ENCODE measurements at places on chromosomes 5 and 9.

GRCh38 chr9:34380034-34380510, 3.4 kb upstream of the MYORG start:
- no peak for DNase-seq

- DNase-seq = no peak
Measured at GRCh38 chr9:83701769-83702168, 6.0 kb downstream of the UBQLN1 start.

GRCh38 chr5:98700730-98701129, 72.7 kb upstream of the RGMB start:
- DNase-seq = no peak

DNA sequence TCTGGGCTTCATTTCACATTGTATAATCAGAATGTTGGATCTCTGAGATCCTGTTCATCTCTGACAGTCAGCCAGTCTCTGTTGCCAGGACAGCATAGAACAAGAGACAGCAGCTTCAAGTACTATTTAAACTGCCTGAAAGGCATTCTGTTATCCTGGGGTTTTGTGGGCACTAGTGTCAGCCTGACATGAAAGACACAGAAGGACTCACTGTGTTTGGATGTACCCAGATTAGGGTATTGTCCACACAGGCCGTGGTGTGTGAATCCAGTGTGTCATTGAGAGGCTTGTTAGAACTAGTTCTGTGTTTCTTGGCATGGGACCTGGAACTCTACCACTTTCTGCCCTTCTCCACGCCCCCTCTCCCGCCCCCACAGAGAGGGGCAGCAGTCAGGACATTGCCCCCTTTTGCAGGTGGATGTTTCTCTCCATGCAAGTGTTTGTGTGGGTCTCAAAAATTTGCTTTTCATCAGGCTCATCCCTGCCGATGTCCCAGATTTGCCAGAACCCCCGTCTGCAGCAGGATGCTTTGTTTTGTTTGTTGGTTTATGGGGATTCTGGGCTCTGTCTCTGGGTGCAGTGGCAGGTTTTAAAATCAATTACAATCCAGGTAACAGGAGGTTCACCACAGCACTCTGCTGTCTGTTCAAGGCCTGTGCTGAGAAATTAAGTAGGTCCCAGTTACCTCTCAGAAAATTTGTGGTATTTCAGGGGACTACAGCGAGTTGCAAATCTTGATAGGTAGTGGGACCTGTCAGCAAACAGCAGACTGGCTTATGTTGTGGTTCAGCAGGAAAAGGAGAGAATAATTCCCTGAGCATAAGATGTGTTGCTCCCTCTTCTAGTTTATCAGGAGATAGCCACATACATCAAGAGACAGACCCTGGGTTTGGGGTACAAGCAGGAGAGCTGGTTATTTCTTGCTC, 144.6 kb downstream of the DOCK2 start:
- DNase-seq = no peak

- DNase-seq = no peak
Measured at GRCh38 chr5:10301842-10302610, 5.7 kb downstream of the CMBL start.

GRCh38 chr5:78905084-78905938, 79.8 kb downstream of the ARSB start:
- no peak for DNase-seq

DNA sequence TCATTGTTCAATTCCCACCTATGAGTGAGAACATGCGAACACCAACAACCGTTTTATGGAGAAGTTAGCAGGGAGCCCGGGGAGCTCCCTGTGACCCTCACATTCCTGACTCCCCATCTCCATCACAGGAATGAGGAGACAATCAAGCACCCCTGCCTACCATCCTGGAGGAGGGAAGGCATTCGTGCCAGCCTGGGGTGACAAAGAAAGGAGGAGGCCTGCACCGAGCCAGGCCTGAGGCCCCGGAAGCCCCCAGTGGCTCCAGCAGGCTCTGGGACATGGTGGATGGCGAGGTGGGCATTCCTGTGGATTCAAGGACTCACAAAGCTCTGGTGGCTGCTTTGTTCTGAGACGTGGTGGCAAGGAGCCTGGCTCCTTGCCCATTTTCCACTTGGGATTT, 36.5 kb upstream of the UGT3A1 start:
- no peak for DNase-seq

- DNase-seq = no peak
Measured at GRCh38 chr5:96548905-96549304, 113.3 kb upstream of the CAST start.

GRCh38 chr5:40385544-40385943, 294.2 kb upstream of the PTGER4 start:
- DNase-seq = no peak

DNA sequence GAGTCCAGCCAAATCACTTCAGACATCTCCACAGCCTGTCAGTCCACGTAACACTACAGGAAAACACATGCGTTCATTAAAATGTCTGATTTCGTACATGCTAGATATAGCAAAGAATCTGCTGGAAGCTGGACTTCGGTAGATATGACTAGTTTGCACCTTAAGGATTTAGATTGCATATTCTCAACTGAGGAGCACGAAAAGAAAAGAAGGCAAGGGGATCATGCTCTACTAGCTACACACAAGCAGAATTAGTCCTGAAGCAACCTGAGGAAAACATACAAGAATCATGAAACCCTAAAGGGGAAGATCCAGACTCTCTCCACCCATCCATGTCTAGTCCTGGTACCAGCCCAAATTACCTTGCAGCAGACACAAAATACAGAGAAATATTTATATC, 36.1 kb upstream of the SSBP2 start:
- no peak for DNase-seq

DNA sequence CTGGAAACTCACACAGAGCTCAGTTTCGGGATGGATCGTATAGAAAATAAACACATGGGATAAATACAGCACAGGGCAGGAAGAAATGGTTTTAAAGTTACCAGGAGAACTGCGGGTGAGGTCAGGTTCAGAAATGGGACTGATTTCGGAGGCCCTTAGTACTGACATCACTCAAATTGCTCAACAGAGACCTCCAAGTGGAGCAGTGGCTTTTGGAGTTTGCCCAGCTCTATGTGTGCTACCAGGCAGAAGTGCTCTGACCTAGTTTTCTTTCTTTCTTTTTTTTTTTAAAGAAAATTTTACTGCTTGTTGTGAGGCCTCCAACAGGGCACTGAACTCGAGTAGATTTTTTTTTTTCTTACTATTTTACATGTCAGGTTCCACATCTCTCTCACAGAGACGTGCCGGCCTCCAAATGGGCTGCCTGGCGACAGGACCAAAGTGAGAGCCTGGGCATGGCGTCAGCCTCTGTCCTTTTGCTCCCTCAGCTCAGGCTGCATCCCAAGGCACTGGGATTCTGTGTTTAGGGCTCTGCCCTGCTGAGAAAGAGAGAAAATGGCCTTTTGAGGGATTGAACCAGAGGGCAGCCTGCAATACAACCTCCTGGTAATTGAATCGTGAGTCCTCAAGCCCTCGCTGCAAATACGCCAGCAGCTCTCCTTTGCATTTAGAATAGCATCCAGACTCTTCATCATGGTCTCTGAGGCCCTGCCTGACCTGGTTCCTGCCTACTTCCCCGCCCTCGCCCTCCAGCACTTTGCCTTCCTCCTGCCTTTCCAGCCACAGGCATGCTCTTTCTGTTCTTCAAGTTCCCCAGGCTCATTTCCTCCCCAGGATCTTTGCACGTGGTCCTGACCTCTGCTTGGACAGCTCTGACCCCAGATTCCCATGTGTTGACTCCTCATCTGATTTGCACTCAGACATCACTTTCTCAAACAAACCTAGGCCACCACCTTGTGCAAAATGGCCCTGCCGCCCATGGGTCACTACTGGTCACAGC, 173.5 kb downstream of the FGF1 start:
- DNase-seq = no peak

DNA sequence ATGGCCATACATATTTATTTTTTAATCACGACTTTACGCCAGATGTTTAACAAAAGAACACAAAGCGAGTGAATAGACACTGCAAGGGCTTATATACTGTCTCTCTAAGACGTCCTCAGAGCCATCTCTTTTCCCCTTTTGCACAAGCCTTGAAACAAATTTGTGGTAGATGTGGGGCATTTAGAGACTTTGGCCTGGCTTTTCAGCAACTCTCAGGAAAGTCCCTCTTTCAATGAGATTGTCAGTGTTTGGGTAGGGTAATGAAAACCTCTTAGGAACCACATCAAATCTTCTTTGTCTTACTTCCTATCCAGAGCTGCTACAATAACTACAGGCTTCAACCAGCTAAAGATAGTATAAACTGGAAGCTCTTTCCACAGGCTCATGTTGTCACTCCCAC, 380.0 kb downstream of the ANXA1 start:
- DNase-seq = no peak

GRCh38 chr9:18536554-18536953, 62.6 kb downstream of the ADAMTSL1 start:
- DNase-seq = no peak

DNA sequence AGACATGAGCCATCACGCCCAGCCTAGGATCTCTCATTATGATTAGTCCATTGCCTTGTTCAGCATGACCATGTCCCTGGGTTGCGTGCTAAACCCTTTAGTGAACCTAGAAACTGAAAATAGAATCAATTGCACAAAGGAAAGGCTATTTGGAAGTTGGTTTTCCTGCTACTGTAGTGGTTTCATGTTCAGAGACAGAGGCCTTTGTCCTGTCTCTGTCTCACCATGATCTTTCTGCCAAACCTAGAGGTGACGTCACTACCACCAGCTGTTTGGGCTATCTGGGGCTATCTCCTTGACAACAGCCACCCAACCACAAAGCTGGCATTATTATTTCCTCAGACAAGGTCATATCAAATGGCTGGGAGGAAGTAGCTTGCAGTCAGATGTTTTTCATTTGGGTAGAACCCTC, 4.0 kb upstream of the CDK5RAP2 start:
- no peak for DNase-seq

DNA sequence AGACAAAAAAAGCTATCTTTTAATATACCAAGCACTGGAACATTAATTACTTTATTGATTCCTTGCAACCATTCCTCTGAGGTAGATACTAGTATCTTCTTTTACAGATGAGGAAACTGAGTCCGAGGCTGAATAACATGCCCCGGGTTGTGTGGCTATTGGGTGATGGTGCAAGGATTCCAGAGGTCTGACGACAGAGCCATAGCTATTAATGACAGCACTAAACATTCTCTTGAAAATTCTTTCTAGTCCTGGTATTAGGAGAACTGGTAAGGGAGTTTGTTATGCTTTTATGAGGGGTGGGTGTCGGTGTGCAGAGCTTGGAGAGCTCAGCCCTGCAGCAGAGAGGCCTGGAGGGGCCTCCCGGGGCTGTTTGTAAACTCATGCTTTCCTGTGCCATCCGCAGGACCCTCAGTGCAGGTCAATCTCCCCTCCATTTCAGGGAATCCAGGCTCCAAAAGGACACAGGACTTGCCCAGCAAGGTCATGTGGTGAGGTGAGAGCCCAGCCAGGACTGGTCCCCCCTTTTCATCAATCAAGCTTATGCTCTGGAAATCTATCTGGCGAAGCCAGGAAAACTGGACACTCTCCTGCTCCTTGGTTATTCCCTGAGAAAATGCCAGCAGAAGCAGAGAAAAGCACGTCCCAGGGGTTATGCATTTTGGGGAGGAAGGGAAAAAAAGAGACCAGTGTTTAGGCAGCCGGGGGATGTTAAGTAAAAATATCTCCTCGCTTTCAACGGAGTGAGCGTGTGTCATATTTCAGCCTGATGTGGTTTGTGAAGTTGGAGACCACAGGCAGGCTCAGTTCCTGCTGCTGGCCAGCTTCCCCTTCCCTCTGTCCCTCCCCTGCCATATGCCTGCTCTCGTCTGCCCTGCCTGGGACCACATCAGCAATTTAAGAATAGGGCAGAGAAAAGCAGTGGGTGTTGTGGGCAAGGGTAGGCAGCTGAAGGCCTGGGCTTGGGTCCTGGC, 3.7 kb downstream of the GSN start:
- DNase-seq = no peak

GRCh38 chr5:148808864-148809642, 17.4 kb upstream of the ADRB2 start:
- no peak for DNase-seq

DNA sequence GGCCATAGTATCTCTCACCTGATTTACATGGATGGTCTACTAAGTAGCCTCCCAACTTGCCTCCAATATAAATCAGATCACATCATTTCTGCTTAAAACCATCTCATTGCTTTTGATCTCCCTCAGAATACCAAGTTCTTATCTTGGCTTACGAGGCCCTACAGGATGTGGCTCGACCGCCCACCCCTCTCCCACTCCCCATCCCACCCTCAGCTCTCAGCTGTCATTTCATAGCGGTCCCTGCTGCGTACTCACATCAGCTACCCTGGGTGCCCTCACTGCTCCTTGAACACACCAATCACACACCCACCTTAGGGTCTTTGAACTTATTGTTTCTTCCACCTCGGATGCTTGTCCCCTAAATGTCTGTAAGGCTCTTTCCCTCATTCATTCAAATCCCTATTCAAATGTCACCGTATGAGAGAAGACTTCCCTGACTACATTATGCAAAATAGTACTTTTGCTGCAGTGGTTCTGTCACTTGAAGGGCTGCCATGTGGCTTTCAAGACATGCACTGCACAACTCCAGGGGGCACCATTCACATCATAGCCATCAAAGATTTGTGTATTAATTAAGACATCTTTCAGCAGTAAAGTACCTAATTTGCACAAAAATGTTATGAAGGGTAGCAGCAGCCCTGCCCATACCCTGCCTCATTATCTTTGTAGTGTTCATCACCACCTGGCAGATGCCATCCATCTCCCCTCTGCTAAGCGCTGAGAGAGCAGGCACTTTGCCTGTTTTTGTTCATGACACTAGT, 171.1 kb downstream of the ENC1 start:
- no peak for DNase-seq

GRCh38 chr9:113492343-113493202, 29.0 kb downstream of the RGS3 start:
- DNase-seq = no peak

GRCh38 chr5:81214848-81215247, 18.3 kb upstream of the CKMT2 start:
- DNase-seq = no peak

GRCh38 chr9:72006501-72006900, 53.9 kb downstream of the C9orf57 start:
- no peak for DNase-seq

DNA sequence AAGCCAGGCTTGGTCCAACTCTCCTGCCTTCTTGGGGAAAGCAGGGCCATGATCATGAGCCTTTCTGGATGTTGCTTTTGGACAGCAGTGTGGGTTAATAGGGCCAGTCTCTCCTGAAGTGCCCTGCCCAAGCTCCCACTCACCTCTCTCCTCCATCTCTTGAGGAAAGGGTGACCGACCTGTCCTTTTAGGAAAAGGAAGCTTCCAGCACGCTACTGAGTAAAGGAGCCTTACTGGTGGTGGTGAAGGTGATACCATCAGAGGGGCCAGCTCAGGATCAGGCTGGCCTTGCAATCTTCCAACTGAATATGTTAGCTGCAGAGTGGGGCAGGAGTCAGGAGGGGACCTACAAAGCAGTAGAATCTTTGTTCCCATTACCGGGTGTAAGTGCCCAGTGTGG, 2.2 kb upstream of the RGS3 start:
- no peak for DNase-seq

- DNase-seq = no peak
Measured at GRCh38 chr9:128214571-128215490, 11.7 kb downstream of the DNM1 start.

GRCh38 chr5:39448506-39449128, 23.8 kb upstream of the DAB2 start:
- DNase-seq = no peak

- DNase-seq = no peak
Measured at GRCh38 chr5:180815293-180815917, 12.8 kb upstream of the MGAT1 start.
